ENCODE measurements at places on chromosomes 5 and 9.

DNA sequence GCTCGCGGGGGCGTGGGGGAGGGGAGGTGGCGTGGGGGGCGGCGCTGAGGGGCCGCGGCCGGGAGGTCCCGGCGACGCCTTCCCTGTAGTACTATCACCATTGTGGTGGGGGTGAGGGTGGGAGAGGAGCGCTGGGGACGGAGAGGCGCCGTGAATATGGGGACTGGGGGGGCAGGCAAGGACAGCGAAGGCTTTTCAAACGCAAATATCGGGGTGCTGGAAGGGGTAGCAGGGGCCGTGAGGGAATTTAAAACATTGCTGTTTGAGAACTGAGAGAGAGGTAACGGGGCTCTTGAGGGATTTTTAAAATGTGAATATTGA lies 427 bp downstream of the RBM27 start:
- DNase-seq: no peak

GRCh38 chr5:41794471-41794870 lies 75.8 kb downstream of the OXCT1 start:
- DNase-seq: no peak

DNA sequence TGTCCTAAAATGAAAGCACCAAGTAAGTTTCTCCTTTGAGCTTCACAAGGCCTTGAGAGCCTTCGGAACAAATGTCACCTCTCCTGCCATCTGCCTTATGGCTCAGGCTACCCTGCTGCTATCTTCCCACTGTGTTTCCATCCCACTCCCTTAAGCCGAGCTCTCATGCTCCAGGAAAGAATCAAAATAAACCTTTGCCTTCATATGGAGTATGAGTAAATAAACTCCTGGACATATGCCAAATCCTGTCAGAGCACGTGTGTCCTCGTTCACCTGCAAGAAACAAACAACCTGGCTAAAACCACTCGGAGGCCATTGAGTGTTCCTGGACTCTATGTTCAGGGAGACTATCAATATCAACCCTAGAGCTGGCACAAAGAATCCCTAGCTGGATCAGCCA lies 122.3 kb upstream of the CCDC112 start:
- no peak for DNase-seq

DNA sequence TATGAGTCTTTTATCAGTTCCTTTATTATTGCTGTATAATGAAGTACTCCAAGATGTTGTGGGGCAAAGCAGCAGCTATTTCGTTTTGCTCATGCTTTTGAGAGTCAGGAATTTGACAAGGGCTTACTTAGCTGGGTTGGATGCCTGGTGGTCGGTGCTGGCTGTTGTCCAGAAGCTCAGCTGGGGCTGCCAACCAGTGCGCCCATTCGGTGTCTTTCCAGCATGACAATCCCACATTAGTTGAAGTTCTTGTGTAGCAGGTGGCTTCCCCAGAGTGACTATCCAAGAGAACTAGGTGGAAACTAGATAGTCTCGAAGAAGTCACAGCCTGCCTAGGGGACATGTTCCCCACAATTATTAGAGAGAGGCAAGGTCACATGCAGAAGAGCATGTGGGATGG lies 3.4 kb upstream of the FLT4 start:
- no peak for DNase-seq

- DNase-seq: peak; percentile 37
Observed at GRCh38 chr5:5209510-5210286, 69.6 kb downstream of the ADAMTS16 start.

DNA sequence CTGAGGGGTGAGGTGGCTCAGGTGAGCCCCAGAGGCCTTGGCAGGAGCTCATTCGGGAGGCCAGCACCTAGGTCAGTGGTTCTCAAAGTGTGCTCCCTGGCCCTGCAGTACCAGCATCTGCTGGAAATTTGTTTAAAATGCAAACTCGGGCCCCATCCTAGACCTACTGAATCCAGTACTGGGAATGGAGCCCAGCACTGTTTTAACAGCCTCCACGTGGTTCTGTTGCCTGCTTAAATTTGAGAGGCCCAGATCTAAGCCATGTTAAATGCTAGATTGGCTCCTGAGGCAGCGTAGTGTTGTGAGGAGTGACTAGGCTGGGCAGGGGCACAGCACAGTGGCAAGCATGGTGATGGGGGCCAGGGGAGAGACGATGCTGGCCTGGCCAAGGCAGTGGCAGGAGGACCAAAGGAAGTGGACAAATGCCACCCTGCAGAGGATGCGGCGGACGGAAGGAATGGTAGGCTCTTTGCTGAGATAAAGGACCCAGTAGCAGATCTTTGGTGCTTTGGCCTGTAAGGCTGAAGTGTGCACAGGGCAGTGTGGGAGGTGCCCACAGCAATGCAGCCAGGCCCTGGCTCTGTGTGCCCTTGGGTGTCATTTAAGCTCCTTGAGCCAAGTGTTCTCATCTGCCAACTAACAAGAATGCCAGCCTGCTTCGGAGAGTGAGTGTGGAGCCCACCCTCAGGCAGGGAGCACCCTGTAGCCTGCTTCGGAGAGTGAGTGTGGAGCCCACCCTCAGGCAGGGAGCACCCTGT lies 4.2 kb downstream of the PRR7 start:
- DNase-seq: no peak

- no peak for DNase-seq
Observed at GRCh38 chr5:67013719-67014118, 182.9 kb downstream of the CD180 start.

DNA sequence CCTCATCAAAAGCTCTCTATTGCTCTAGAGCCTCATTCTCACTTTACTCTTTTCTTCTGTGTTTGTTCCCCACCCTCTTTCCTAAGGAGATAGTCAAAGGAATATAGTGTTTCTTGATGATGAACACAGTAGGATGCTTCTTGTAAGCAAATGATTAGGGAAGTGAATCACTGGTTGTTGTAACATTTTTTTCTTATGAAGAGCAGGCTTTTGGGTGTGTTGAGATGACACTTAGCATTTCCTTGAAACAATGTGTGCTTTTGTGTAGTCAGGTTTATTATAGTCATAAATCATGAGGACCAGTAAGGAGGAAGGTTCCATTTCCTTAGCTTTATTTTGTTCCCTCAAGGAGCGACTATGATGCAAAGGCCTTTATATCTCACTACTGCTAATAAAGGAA lies 1991.3 kb upstream of the C9orf72 start:
- no peak for DNase-seq

GRCh38 chr9:16102154-16102553 lies 549.3 kb downstream of the CCDC171 start:
- no peak for DNase-seq

- DNase-seq: no peak
Observed at GRCh38 chr5:35319333-35320002, 89.2 kb upstream of the PRLR start.

- no peak for DNase-seq
Observed at GRCh38 chr5:151499501-151500035, 52.2 kb downstream of the SLC36A1 start.

GRCh38 chr5:146440870-146441495 lies 6.2 kb upstream of the TCERG1 start:
- no peak for DNase-seq

DNA sequence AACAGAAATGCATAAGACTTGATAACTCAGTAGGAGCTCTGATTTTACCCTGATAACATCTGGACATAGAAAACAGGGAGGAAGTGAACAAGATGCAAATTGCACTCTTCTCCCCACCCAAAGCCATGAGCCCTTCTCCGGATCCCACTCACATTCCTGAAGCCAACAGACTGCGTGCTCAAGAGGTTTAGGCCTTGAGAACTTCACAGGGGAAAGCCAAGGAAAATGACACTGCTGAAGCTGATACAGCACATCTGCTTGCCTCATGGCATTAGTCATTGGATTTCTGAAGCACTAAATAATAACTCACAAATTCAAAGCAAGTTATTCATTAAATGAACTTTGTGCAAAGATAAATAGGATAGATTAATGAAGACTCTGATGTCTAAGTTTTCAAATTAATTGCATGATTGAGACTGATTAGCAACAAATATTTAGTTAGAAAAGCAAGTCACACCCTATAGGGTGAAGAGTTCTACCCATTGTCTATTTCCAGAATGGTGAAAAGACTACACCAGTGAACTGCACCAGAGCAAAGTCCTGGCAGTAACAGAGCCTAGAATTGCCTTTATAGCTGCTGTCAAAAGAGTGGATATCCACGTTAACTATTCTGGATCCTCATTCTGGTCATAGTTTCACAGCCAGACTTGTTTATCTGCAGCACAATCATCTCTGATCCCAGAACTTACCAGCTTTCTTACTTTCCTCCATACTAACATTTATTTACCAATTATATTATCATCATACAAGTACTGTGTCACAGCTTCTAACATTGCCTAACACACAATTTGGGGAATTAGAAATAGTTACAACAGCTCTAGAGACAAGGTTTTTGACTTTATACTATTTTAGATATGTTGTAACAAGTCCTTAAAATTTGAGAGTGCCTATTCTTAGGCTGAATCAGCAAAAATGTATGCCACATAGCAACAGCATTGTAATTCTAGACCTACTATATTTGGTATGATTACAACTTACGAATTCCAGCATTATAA lies 432.1 kb upstream of the RGMB start:
- DNase-seq: no peak

- no peak for DNase-seq
Observed at GRCh38 chr9:77811832-77812231, 163.7 kb upstream of the GNA14 start.

DNA sequence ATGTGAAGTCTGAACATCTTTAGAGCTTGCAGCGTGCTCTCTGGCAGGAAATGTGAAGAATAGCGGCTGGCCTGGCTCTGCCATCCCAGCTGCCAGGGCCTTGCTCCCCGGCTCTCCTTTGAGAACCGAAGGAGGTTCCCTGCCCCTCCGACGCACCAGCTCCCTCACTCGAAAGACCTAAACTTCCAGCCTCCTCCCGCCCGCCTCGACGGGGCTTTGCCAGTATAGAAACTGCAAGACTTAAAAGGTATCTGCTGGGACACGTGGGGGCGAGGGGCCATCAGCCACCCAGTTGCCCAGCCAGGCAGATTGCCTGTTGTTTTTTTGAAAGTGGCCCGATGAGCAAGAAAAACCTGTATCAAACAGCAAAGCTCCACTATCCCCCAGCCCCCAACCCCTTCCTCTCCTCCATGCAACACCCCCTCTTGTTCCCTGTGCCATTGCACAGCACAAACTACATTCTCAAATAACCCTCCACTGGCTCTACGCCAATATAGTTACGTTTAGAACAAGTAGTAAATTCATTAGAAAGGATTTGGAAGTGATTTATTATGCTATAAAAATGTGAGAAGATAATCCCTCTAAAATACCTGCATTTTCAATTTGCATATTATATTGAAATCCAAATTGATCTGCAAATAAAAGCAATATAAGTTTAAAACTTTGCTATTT lies 331.9 kb downstream of the MED10 start:
- no peak for DNase-seq

DNA sequence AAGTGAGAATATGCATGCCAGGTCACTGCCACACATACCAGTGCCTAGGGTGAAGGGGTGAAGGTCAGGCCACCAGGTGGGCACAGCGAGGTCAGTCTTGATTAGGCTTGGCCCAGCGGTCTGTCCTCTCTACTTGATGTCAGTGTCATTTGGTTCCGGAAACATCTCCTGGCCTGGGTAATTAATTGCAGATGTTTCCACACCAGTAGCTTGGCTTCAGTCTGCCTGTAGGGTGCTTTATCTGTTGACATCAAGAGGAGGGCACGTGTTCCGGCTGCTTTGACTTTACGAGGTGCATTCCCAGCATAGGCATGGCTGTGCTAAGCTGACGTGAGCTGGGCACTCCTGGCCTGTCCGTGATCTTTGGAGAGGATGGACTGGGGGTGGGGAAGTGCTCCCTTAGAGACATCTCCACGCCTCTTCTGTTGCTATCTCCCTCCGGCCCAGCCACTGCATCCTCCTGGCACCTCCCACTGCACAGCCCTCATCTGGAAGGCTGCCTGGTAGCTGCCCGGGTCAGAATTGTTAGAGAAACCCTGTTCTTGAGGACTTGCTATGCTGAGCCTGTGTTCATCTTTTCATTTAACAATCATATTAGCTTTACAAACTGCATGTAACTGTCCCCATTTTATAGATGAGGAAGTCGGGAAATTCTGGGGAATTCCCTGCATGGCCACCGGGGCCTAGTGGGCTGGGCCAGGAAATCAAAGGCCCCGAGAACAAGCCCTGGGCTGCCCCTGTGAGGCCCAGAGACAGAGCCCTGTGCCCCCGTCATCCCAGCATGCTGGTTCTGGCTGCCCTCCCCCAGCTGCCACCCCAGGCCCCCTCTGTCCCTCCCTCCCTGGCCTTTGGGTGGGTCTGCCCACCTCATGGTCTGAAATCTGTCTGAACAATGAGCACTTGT lies 29.1 kb downstream of the JADE2 start:
- DNase-seq: peak; percentile 66

GRCh38 chr5:108727651-108728565 lies 19.8 kb upstream of the FER start:
- peak; percentile 91 for DNase-seq

GRCh38 chr5:141494761-141495452 lies 6.0 kb downstream of the PCDHGC5 start:
- DNase-seq: no peak

- peak; percentile 62 for DNase-seq
Observed at GRCh38 chr5:41856644-41857491, 13.4 kb downstream of the OXCT1 start.

DNA sequence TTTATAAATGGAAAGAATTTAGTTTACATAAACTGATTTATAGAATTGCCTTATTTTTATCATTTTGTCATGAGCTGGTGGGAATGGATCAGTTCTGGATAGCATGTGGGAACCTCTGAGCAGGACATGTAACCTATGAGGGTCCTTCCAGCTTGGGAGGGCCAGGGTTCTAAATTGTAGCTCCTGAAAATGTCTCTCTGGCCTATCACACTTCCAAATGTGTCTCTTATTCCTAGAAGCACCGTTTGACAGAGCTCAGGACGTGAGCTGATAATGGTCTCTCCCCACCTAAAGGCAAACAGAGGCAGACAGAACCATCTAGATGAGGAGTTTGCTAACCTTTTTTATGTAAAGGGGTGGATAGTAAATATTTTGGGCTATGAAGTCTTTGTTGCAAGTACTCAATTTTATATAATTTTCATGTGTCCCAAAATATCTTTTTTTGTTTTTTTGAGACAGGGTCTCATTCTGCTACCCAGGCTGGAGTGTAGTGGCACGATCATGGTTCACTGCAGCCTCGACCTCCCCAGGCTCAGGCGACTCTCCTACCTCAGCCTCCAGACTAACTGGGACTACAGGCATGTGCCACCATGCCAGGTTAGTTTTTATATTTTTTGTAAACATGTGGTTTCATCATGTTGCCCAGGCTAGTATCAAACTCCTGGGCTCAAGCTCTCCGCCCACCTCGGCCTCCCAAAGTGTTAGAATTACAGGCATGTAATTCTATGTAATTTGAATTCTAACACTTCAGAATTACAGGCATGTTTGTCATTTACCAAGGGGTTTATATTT lies 4.0 kb downstream of the TRAF1 start:
- DNase-seq: no peak

DNA sequence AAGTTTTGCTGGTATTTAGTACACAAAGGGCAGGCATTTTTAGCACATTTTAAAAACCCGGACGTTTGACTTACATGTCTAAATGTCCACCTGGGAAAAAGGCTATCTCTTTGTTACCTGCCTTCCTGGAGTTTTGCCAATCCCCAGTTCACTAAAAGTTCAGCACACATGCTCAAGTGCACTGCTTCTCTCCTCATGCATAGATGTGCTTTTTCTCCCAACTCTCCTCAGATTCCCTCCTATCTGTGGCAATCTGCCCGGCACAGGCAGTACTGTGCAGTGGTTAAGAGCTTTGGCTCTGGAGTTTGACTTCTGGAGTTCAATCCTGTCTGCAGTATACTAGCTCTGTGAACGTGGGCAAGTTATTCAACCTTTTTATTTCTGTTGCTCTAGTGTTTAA lies 8.3 kb upstream of the CCNO start:
- no peak for DNase-seq

- no peak for DNase-seq
Observed at GRCh38 chr9:72656021-72656420, 134.6 kb downstream of the TMC1 start.
